ENCODE measurements at places on chromosomes 5 and 9.

DNA sequence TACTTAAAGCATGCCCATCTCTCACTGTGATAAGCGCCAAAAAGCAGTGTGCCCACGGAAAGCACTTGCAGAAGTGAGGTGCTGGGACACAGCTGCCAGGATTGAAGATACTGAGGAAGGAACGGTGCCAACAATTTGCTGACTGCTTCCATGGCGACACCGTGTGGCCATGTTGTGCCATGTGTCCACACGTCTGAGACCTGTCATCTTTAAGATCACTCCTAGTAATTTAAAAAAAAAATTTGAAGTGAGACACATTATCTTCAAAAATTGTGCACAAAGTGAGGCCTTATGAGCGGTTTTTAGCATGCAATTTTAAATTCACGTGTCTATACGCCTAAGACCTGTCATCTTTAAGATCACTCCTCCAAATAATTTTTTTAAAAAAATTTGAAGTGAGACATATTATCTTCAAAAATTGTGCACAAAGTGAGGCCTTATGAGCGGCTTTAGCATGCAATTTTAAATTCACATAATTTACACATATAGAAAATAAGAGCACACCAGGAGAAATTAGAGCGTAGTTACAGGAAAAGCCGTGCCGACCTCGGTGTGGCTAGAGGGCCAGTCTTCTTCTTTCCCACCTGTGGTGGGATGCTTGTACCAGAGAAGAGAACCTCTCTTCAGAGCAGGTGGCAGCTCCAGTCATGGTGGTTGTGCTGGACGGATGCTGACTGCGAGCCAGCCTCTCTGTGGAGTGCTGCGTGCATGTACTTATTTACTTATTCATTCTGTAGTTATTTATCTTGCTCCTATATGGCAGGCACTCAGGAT, 21.4 kb upstream of the FLT4 start:
- DNase-seq, result peak; percentile 84

GRCh38 chr9:38338342-38339018, 54.0 kb upstream of the ALDH1B1 start:
- no peak for DNase-seq

DNA sequence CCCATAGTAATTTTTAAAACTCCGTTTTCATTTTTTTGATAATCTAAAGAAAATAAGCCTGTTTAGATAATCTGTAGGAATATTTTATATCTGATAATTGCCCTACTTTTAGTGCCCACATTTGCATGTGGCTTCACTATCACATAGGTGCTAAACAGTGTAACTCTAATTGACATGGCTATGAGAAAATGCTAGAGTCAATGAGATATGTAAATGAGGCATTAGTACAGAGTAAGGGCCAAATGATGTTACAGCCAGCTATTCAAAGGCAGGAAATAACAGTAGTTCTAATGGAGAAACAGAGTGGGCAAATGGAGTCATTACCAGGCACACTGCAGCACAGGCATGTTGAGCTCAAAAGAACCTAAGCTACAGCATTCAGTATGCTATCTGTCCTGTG, 37.3 kb upstream of the GCNT4 start:
- DNase-seq, result no peak

GRCh38 chr9:12904261-12905000, 129.6 kb downstream of the LURAP1L start:
- DNase-seq, result no peak

DNA sequence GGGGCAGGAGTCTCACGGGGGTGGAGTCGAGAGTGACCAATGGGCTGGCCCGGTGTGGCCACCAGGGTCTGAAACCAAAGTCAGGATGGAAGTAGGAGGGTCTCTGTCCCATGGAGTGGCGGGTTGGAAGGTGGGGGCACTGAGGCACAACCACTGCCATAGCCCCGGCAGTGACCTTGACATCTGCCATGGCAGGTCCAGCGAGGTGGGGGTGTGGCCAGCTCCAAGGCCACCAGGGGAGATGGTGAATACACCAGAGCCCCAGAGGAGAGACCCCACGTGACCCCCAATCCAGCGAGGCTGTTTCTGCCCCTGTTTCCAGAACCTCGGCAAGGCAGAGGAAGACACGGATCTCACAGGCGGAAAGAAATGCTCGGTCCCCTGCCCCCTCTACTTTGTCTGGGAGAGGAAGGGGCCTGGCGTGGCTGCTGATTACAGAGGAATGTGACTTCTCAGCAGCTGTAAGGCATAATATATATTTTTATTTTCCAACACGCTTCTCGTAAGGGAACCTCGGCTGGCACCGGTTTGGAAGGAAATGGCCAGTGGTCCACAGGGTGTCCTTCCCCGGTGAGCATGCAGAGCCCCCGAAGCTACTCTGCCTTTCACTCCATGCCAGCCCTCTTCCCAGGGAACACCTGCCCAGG, 105.7 kb upstream of the SARDH start:
- no peak for DNase-seq

GRCh38 chr5:172245703-172246125, 37.9 kb downstream of the UBTD2 start:
- no peak for DNase-seq

DNA sequence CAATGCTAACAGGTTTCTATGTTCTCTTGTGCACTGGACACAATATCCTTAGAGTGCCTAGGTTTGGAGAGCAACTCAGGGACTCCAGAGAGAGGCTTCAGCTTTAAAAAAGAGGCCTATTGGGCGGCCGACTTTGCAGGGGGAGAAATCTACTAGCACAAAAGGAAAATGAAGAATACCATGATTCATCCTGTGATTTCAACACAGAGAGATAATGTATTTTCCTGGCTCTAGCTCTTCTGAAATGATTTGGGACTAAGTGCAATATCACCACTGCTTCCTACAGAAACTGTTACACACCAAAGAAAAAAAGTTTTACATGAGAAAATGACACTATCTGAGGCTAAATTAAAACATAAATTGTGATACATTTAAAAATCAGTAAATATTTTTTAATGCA, 146.1 kb upstream of the TSLP start:
- DNase-seq, result no peak
